NCI-H526 (cell line): ENCODE measurements at places on chromosomes 13 and 19.
A peak's percentile ranks its signal among the peaks of the same experiment; 100 is the strongest.

DNA sequence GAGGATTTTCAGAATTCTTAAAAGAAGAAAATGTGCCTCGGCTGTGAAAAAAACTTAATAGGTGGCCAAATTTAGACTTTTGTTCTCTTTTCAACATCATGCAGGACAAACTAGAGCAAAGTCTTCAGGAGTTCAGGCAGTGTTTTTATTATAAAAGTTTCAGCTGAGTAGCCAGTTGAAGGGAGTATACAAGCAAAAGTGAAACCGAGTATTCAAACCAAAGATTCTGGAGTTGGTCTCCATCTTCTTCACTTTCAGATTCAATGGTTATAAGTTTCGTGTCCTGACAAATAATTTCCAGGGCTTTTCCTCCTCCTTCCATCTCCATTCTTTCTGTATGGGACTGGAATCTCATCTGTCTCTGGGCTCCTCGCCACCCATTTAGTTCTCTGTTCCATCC, 379.7 kb downstream of the GPC5 start:
- DNase-seq: no peak

GRCh38 chr19:19452243-19453124, 47.0 kb downstream of the GATAD2A start:
- no peak for DNase-seq

- no peak for DNase-seq
Observed at GRCh38 chr19:18053576-18054219, 33.0 kb downstream of the IL12RB1 start.

GRCh38 chr19:11203194-11204075, 6.1 kb upstream of the KANK2 start:
- peak; percentile 34 for DNase-seq

DNA sequence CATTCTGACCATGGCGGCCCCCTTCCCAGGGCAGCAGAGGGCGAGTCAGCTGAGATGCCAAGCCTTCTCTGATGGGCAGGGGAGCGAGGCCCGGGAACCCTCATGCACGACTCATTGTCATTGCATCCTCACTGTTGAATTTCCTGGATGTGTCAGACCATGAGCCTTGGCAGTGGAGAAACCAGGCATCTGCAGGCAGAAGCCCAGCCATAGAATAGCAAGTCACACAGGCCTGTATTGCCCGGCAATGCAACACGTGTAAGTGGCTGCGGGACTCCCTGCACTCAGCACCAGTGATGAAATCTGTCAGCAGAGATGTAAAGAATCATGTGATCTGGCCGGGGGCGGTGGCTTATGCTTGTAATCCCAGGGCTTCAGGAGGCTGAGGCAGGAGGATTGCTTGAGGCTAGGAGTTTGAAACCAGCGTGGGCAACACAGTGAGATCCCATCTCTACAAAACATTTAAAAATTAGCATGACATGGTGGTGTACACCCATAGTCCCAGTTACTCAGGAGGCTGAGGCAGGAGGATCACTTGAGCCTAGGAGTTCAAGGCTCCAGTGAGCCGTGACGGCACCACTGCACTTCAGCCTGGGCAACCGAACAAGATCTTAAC, 199.7 kb downstream of the KATNAL1 start:
- DNase-seq: no peak

GRCh38 chr19:1491849-1492170, 829 bp downstream of the REEP6 start:
- DNase-seq: no peak

GRCh38 chr19:17999684-18000479, 8.1 kb upstream of the ARRDC2 start:
- DNase-seq: no peak

GRCh38 chr13:95833719-95834118, 156.8 kb downstream of the DNAJC3 start:
- DNase-seq: no peak
